ENCODE measurements at places on chromosomes 4 and X.

- DNase-seq, result no peak
Observed at GRCh38 chr4:55568905-55569504, 22.3 kb upstream of the CLOCK start.

DNA sequence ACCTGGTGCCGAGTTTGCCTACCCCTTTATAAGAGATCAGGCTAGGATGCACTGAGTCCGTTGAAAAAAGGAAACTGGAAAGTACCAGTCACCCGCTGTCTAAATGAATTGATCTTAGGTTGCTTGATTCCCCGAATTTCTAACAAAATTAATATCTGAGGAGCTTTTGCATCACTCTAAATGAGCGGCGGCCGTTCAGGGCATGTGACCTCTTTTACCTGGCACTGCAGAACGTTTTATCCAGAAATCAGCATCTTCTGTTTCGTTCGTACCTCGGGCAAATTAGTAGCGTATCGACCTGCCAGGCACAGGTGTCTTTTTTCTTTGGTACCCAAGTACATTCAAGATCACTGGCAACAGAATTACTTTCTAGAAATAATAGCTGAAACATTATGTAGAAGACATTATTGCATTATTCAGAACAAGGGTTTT, 876 bp downstream of the KLHL2 start:
- no peak for DNase-seq

DNA sequence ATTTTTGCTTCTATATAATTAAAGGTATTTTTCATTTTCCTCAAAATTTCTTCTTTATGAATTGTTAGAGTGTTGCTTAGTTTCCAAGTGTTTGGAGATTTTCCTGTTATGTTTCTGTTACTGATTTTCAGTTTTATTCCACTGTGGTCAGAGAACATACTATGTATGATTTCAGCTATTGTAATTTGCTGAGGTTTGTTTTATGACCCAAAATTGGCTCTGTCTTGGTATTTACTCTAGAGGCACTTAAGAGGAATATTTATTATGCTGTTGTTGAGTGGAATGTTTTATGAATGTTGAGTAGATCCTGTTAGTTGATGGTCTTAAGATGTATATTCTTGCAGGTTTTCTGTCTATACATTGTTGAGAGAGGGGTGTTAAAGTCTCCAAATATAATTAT, 263.5 kb downstream of the PABPC4L start:
- DNase-seq, result no peak

- no peak for DNase-seq
Observed at GRCh38 chrX:9525511-9526248, 60.8 kb downstream of the TBL1X start.

DNA sequence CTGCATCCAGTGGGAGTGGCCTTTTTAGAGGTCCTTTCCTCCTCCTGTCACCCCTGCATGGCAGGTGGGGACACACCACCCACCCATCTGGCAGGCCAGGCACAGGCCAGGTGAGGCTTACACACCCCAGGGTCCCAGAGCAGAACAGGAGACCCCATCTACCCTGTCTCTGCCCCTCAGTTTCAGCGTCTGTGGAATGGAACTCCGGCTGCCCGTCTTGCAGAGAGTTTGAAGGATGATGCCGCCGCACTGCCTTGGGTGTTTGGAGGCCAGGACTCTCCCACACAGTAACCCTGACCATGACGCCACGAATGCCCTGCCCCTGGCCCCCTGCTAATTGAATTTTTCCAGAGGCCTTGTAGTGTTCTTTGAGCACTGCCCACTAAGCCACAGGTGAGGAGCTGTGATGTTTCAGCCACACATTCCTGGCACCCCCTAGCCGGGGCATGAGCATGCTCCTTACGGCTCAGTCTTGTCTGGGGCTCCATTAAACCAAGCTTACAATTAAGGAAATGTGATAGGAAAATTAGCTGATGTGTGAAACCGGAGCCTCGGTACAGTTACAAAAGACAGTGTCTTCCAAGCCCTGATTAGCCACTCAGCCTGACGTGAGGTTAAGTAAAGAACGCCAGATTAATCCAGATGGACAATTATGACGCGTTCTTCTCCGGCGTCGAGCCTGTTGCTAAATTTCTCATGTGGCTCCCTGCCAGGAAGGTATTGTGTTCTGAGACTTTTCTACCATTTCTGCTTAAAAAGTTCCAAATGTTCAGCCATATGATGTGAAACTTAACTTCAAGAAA, 39.3 kb downstream of the HMX1 start:
- no peak for DNase-seq

- no peak for DNase-seq
Observed at GRCh38 chr4:3530051-3530450, 2.2 kb downstream of the LRPAP1 start.

GRCh38 chrX:906586-906985, 276.0 kb downstream of the SHOX start:
- DNase-seq, result no peak

GRCh38 chr4:84492290-84492689, 6.8 kb downstream of the NKX6-1 start:
- no peak for DNase-seq

DNA sequence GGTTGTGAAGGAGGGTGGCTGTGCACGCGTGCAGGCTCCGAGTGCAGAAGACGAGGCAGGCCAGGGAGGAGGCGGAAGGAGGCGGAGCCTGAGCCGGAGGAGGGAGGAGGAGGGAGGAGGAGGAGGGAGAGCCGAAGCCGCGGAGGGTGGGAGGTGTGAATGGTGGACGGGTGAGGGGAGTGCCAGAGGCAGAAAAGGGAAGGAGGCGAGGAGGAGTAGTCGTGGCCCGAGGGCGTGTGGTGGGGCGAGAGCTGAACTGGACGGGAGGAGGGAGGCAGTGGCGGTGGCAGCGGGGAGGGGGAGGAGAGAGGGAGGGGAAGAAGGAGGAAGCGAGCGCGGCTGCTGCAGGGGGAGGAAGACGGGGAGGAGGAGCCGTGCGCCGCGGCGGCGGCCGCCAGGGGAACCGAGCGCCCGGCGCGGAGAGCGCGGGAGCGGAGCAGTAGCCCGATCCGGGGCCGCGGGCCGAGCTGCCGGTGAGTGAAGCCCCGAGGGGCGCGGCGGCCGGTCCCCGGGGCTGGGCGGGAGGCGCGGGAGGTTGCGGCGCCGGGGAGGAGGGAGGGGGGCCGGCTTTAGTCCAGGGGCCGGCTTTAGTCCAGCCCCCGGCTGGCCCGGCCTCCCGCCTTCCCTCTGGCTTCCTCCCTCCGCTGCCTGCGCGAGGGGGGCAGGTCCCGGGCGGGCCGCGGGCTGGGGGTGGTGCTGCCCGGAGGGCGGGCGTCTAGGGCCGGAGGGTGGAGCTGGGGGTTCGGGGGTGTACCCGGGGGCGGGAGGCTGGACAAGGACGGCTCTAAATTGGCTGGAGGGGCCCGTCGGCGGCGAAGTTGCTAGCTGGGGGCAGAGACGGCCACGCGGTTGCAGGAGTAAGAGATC, at the start of gene TMEM164:
Gene TMEM164 (plus strand): TSS at position 815 of the 867 bp plus-strand sequence. CDS start 661 bp downstream, outside the sequence.
- DNase-seq, result peak; percentile 48

DNA sequence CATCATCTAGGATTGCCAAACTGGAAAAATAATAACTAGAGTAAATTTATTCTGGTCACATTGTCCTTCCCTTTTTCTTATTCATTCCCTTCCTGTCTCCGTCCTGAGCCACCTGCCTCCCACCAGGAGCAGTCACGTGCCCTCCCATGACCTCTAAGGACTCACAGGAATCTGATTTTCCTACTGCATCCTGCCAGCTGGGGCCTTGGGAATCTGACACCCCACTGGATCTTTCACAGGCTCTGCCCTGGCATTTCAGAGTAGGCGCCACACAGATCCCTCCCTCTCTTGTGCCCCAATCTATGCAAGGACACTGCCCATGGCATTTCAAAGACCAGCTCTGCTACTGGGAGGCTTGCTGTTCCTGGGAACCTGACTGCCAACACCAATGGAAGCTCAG, 520.5 kb downstream of the PPARGC1A start:
- DNase-seq, result no peak

DNA sequence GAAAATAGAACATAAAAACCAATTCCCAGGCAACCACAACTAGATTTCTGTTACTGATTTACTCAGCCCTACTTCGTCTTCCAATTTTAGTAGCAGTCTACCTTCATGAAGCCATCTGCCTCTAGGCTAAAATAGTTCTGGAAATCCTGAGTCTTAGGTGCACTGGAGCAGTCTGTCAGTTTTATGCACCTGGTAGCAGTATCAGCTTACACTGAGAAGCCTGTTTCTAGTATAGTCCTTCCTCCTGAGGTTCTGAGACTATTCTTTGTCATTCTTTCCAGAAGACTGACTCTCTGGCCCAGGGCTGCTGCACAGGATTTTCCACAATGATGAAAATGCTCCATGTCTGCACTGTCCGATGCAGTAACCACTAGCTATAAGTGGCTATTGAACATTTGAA, 16.9 kb upstream of the HPRT1 start:
- no peak for DNase-seq

- DNase-seq, result peak; percentile 39
Observed at GRCh38 chrX:145002771-145003170, 244.5 kb upstream of the SPANXN1 start.

GRCh38 chr4:25160714-25161592, 704 bp upstream of the SEPSECS start:
- DNase-seq, result peak; percentile 20

GRCh38 chrX:17376431-17377077, 1.6 kb downstream of the NHS start:
- DNase-seq, result no peak

DNA sequence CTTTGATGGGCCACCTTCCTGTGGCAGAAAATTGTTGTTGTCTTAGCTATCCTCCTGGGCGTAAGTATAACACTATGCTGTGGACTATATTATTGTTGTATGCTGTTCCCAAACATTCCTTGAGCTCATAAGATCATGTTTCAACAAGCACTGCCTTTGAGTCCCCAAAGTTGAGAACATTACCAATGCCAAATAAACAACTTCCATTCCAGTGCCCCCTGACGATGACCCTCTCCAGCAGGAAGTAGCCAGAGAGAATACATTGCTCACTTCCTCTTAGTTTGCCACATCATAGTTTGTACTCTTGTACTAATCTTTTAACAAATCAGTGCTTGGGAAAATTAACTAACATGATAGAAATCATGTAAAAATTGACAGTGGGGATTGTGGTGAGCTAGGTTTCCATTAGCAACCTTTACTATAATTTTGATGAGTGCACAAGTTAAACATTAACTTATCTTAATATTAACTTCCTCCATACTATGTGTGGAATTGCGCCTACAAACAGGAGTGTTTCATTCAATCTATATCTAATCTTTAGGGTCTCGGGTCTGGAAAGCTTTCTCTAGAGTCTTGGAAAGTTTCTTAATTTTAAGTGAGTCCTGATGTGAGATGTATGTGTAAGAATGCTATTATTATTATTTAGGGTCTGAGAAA, 20.3 kb upstream of the DHX15 start:
- DNase-seq, result peak; percentile 95

DNA sequence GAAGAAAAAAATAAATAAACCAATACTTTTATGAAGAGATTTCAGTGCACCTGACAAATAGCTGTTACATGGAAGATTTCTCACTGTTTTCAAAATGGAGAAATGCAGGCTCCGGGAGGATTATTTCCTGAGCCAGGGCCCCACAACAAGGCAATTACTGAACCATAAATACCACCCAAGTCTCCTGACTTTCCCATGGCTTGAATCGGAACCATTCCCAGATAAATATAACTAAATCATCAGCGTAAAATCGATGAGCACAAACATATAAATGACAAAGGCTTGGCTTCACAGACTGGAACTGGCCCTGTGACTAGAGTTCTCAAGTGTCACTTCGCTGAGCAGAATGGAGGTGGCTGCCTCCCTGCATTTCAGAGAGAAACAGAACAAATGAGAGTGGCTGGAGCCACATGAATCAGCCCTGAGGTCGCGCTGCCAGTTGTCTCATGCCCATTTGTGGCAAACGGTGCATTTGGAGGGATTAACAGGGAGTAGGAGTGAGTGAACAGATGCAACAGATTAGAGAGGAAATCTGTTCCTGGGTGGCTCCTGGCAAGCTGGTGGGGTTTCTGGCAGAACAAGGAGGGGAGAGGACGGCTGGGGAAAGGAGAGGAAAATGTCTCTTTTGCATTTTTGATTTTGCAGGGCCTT, 57.3 kb upstream of the STIM2 start:
- no peak for DNase-seq

GRCh38 chr4:114603497-114603896, 4.9 kb downstream of the UGT8 start:
- no peak for DNase-seq

DNA sequence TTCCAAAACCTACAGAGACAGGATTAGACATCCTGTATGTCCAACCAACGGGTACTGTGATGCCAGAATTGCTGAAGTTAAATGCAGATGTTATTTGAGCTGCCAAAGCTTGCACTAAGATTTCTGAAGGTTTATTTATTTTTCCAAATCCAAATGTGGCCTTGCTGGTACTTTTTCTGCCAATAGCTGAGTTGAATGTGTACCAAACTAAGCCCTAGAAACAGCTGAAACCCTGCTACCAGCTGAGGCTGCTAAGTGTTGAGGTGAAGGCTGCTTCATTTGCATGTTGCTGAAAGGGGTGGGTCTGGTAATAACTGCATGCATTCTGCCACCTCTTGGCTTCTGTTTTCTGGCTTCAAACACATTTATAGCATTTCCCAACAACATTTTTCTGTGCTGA, 366.5 kb downstream of the FAT4 start:
- DNase-seq, result no peak

- DNase-seq, result no peak
Observed at GRCh38 chr4:76308548-76308947, 2.0 kb downstream of the STBD1 start.

DNA sequence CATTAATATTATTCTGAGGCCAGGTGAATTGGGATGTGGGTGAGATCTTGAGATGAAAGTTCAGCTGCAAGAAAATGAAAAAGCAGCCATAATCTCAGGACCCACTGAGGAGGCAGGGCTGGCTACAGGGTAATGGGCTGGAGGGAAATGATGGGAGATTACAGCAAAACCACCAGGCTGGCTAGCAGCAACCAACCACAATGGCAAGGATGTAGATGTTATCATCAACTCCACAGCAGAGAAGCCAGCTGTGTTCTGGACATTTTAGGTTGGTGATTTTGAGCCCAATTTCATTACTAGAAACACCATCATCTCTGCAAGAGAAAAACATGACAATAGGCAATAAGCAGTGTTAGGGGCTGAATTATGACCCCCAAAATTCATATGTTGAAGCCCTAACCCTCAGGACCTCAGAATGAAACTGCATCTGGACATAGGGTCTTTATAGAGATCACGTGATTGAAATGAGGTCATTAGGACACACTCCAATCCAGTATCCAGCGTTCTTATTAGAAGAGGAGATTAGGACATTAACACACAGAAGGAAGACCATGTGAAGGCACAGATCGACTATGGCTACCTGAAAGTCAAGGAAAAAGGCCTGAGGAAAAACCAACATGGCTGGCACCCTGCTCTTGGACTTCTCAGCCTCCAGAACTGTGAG, 139.8 kb upstream of the KIT start:
- DNase-seq, result no peak

- no peak for DNase-seq
Observed at GRCh38 chr4:148069895-148070178, 337.9 kb downstream of the ARHGAP10 start.
